ENCODE measurements at places on chromosomes 7 and 10.

- no peak for DNase-seq
Measured at GRCh38 chr10:77190291-77190690, 447.3 kb downstream of the KCNMA1 start.

DNA sequence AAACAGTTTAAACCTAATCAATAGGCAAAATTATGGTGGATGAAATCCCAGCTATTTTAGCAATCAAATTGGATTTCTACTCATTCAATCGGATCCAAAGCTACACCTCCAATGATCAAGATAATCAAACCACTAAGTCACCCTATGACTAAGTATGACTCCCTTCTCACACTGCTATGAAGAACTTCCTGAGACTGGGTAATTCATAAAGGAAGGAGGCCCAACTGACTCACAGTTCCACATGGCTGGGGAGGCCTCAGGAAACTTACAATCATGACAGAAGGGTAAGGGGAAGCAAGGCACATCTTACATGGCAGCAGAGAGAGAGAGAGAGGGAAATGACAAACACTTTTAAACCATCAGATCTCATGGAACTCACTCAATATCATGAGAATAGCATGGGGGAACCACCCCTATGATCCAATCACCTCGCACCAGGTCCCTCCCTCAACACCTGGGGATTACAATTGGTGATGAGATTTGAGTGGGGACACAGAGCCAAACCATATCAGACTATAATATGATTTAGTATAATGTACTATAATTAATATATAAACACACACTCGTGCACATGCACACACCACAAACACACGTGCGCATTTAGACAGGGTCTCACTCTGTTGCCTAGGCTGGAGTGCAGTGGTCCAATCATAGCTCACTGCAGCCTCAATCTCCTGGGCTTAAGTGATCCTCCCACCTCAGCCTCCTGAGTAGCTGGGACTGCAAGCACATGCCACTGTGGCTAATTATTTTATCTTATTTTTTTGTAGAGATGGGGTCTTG, 213.6 kb upstream of the FOXK1 start:
- DNase-seq: no peak

DNA sequence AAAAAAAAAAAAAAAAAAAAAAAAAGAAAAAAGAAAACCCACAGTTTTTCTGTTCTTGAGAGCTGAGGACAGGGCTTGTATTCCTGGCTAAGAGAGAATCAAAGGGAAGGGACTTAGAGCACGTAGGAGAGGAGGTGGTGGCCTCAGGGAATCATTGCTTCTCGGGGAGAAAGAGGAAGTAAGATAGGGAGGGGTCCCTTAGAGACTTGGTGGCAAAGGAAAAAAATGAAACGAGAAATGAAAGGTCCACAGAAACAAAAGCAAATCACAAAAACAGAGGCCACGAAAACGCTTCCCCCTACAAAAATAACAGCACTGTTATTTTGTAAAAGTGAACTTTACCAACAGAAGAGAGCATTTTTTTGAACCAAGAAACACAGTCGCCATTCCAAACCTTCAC, 323.1 kb upstream of the GALNT17 start:
- DNase-seq: no peak

GRCh38 chr7:72023926-72024325, 388.2 kb downstream of the CALN1 start:
- no peak for DNase-seq

- peak; percentile 32 for DNase-seq
Measured at GRCh38 chr10:13352519-13352918, 4.4 kb upstream of the SEPHS1 start.

- no peak for DNase-seq
Measured at GRCh38 chr7:46286356-46286755, 365.3 kb upstream of the IGFBP3 start.

- no peak for DNase-seq
Measured at GRCh38 chr10:24526085-24526649, 197.5 kb downstream of the ARHGAP21 start.

DNA sequence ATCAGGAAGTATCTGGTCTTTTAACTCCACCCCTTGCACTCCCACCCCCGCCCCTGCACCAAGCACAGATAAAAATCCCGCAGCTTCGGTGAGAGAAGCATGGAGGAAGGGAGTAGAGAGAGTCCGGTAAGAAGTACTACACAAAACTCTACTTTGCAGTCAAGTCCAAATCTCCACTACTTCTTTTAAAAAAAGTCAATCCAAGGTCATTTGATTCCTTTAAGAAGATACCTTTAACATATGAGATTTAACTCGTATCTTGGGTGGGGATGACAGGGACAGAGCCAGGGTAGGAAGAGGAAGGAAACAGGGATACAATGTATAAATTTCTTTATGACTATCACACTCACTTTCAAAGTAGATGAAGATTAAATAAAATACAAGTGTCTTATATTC, 132.1 kb downstream of the NRBF2 start:
- DNase-seq: peak; percentile 81

DNA sequence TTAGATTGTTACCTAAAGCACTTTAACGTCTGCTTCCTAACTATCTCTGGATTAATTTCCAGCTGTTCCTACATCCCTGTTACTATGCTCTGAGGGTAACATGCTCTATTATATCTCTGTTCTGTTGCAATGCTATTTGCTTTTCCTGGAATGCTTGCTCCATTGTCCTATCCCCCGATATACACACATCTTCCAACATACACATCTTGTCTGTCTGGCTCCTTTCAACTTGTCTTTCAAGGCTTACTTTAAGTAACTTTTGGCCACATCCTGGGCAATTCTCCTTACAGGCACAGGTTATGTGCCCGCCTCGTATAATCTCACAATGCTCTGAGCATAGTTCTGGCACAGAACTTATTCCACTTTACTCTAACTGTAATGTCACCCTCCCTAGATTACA, 96.2 kb downstream of the CDK6 start:
- DNase-seq: no peak

GRCh38 chr10:107966826-107967225, 802.3 kb upstream of the SORCS1 start:
- no peak for DNase-seq

GRCh38 chr10:80158598-80159127, 26.1 kb downstream of the PLAC9 start:
- no peak for DNase-seq

DNA sequence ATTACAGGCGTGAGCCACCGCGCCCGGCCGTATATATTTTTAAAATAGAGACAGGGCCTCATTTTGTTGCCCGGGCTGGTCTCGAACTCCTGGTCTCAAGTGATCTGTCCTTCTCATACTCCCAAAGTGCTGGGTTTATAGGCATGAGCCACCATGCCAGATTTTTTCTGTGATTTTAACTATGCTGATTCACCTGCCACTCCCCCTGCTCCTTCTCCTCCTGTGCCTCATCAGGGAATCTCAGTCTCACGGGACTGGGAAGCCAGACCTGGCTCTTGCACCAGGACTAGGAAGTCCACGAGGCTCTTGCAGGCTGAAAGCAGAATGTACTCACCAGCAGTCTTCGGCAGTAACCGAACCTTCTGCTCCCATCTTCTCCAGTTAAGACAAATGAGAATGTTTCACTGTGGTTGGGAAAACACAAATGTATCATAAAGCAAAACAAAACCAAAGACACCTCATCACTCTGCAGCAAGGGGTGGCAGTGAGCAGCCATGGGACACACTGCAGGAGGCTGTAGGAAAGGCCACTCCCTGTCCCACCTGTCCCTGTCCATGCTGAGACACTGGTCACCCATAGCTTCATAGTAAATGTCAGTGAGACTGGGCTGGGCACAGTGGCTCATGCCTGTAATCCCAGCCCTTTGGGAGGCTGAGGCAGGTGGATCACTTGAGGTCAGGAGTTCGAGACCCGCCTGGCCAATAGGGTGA, 78.7 kb upstream of the MKRN1 start:
- DNase-seq: no peak

- no peak for DNase-seq
Measured at GRCh38 chr7:46127814-46128213, 206.7 kb upstream of the IGFBP3 start.

- no peak for DNase-seq
Measured at GRCh38 chr10:27088119-27089044, 11.9 kb downstream of the ANKRD26 start.

DNA sequence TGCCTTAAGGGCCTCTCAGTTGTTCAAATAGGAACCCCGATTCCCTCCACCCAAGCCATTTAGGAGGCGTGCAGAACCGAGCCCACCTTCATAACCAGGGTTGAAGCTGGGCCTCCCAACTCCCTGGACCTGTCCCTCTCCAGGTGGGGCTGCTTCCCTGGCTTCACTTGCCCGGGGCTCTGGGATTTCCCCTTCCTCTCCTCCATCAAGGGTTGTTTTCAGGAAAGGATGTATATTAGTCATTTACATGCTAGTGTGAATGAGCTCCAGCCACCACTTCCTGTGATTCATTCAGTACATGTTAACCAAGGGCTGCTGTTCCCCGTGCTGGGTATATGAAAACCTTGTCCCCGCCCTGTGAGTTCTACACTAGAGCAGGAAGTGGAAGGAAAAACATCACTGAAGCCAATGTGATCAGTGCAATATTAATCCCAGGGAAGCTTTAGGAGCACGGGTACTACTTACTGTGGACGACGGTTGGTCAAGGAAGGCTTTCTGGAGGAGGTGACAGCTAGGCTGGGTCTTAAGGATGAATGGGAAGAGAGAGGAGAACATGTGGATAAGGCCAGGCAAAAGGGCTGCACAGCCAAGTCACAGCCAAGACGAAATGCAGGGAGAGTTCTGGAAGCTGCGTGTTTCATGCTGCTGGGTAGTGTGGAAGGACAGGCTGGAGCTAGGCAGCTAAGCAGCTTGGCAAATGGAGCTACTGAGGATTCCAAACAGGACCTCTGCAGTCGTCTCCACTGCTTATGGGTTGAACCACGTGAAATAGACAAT, 150.1 kb upstream of the SHH start:
- DNase-seq: no peak

GRCh38 chr7:154259396-154259795, 207.2 kb downstream of the DPP6 start:
- no peak for DNase-seq

DNA sequence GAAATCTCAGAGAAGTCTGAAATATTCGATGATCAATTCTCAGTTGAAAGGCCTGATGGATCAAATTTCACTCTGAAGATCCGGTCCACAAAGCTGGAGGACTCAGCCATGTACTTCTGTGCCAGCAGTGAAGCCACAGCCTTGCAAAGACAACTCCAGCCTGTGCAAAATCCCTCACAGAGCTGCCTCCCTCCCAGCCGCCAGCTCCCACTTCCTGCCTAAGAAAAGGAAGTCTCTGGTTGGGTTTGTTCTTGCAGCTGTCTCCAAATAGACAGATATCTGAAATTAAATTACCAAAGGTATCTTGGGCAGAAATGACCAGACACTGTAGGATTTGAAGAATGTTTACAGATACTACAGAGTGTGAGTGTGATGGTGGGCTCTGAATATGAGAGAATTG, 43.4 kb upstream of the PRSS58 start:
- DNase-seq: no peak

- no peak for DNase-seq
Measured at GRCh38 chr7:91005841-91006240, 258.4 kb upstream of the FZD1 start.

GRCh38 chr10:33112831-33113455, 154.9 kb upstream of the ITGB1 start:
- DNase-seq: no peak

- DNase-seq: no peak
Measured at GRCh38 chr7:128396357-128396756, 13.4 kb downstream of the IMPDH1 start.

DNA sequence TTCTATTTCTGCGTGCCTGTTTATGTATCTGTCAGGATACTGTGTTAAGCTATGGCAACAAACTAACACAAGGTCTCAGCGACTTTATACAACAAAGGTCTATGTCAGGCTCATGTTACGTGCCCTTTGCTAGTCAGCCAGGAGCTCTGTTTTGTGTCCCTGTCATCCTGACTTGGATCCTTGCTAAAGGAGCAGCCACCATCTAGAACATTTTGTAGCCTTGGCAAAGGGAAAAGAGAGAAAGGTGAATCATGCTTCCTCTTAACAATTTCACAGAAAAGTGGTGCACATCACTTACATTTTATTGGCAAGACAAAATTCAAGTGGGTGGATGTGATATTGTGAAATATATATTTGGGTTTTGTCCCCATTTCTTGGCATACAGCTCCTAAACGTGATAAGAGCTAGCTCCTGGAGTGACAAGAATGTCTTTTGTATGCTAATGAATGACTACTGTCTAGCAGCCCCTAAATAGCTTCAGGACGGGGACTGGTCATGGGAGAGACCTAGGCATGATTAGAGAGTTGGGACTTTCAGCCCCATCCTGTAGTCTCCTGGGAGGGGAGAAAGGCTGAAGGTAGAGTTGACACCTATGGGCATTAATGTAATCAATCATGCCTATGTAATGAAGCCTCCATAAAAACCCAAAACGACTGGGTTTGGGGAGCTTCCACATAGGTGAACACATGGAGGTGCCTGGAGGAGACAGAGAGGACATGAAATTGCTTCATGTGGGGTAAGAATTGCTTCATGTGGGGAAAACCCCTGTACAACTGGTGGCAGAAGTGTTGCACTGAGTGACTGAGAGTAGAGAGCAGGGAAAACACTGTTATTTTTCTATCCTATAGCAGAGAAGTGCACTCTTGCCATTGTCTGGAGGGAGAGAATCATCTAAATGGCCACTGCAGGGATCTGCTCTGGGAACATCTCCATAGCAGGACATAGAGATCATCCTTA, 33.0 kb downstream of the MRPL32 start:
- DNase-seq: no peak

DNA sequence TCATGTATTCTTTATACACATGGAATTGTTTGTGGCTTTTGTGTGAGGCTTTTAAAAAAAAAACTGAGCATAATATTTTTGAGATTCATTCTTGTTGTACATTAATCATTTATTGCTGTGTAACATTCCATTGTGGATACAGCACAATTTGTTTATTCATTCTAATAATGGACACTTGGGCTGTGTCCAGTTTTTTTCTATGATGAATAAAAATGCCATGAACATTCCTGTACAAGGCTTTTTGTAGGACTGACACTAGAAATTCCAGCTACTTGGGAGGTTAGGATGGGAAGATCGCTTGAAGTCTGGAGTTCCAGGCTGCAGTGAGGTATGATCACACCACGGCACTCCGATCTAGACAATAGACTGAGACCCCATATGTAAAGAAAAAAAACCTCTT, 254.3 kb upstream of the CACNA2D1 start:
- no peak for DNase-seq

GRCh38 chr7:38502848-38503247, 128.3 kb downstream of the AMPH start:
- DNase-seq: no peak

DNA sequence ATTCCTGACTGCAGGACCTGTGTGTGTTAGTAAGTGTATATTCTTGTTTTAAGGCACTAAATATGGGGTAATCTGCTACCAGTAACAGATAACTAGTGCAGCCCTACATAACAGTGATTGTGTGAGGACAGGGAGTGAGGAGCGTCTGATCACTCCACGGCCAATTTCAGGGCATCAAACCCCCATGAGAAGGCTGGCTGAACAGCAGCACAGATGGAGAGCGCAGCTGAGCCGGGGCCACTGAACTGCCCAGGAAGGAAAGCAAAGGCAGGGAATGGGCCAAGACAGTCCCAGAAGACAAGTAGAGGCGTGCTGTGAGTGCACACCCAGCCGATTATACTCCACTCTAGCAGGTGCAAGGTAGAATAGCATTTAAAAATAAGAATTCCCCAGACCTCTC, 157.1 kb upstream of the CHST15 start:
- DNase-seq: no peak

GRCh38 chr10:49111320-49111698, 4.0 kb downstream of the VSTM4 start:
- no peak for DNase-seq

- no peak for DNase-seq
Measured at GRCh38 chr7:94130716-94131115, 126.6 kb upstream of the BET1 start.

GRCh38 chr10:370449-370825, 235.2 kb downstream of the ZMYND11 start:
- DNase-seq: no peak

- no peak for DNase-seq
Measured at GRCh38 chr10:78542521-78542920, 508.9 kb downstream of the RPS24 start.
